AG10803 (cell line): ENCODE measurements at places on chromosomes 7 and 10.

DNA sequence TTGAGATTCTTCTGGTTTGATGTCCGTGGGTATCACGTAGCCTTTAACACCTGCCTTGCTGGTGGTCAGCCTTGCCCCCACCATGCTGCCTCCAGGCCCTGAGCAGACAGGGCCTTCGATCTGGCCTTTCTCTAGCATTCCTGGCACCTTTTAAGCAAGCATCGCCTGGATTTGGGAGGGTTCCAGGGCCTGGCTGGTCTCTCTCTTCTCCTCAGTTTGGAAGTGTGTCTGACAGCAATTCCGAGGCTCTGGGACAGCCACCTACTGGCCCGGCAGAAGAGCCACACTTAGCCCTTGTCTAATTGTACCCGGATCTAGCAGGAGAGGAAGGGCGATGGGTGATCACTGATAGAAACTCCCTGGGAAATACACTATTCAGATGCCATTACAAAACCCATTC lies 441.3 kb upstream of the MKI67 start:
- DNase-seq: no peak

- DNase-seq: no peak
Observed at GRCh38 chr10:71472466-71472865, 75.7 kb downstream of the CDH23 start.

GRCh38 chr10:48554246-48554645 lies 50.6 kb downstream of the ARHGAP22 start:
- DNase-seq: no peak

- DNase-seq: peak; percentile 99
Observed at GRCh38 chr7:155205368-155206317, 92.0 kb upstream of the INSIG1 start.

GRCh38 chr10:117264782-117265181 lies 23.9 kb downstream of the SLC18A2 start:
- DNase-seq: no peak

DNA sequence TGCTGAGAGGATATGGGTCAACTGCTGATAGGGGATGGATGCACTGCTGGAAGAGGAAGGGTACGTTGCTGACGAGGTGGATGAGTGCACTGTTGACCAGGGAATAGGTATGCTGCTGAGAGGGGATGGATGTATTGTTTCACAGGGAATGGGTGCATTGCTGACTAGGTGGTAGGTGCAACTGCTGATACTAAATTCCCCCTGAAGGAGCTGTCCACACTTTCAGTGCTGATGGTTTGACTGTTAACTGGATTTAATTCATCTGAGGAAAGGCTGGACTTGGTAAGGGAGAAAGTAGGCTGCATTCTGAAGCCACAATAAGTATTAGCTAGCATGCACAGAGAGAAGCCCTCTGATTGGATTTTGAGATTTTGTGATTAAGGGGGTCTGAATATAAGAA lies 1196.8 kb upstream of the PHF14 start:
- no peak for DNase-seq

DNA sequence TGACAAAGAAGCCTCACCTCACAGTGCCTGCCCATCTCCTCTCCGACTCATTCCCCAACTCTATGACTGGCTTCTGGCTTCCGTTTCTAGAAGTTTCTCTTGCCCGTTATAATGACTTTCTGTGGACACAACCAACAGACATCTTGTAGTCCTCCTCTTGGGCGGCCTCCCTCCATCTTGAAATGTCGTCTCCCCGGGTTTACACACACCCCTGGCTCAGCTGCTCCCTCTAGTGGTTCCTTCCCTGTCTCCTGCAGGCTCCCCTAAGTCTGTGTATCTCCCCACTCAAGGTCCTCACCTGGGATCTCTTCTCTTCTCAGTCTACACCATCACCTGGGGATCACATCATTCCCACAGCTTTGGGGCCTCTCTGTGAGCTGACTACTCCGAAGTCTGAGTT lies 123.4 kb upstream of the NEBL start:
- DNase-seq: no peak

DNA sequence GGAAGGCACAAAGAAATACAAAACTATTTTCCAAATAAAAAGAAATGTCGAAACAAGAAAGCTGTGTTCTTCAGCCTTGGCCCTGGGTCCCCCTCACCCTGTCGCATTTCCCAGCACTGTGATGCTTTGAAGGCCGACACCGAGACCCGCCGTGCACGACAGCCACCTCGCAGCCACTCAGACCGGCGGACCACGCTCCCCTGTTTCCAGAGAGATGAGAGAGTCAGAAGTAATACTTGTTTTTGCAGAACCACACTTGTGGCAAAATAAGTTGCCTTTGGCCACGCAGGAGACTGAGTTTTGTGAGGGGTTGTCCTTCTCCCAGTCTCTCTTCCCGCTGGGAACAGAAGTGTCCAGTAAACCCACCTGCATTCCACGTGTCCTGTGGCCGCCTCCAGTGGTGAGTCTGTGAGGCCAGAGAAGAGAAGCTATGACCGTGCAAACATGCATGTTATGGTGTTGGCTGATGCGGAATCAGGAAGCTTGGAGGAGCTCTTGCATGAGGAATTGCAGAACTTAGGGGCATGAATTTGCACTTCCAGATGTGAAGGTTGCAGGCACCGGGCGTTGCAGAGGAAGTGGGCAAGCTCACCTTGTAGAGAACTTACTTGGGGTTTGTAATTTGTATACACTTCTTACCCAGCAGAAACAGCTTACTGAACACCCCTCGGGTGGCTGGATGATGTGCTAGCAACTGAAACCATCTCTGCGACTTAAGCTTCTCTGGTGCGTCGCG lies 194.5 kb downstream of the EBF3 start:
- DNase-seq: no peak

- DNase-seq: no peak
Observed at GRCh38 chr10:130167707-130168106, 31.5 kb downstream of the GLRX3 start.

GRCh38 chr10:117889664-117890063 lies 157.1 kb downstream of the RAB11FIP2 start:
- no peak for DNase-seq

GRCh38 chr7:79245623-79246249 lies 207.7 kb downstream of the MAGI2 start:
- DNase-seq: no peak

- DNase-seq: peak; percentile 99
Observed at GRCh38 chr10:17001961-17002749, 127.5 kb downstream of the CUBN start.

DNA sequence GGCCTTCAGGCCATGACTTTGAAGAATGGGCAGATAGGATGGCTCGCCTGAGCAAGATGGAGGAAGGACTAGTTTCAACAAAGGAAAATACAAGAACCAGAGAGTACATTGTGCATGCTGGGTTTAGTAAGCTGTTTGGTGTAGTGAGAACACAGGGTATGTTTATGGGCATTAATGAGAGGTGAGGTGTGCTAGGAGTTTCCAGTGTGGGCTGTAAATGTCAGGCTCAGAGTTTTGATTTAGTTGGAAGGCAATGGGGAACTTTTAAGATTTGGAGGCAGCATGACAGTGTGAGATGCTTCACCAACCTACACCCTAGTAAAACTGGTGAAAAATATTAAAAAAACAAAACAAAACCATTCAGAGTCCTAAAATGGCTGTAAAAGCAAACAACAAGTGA lies 13.3 kb downstream of the IGFBP1 start:
- DNase-seq: no peak

DNA sequence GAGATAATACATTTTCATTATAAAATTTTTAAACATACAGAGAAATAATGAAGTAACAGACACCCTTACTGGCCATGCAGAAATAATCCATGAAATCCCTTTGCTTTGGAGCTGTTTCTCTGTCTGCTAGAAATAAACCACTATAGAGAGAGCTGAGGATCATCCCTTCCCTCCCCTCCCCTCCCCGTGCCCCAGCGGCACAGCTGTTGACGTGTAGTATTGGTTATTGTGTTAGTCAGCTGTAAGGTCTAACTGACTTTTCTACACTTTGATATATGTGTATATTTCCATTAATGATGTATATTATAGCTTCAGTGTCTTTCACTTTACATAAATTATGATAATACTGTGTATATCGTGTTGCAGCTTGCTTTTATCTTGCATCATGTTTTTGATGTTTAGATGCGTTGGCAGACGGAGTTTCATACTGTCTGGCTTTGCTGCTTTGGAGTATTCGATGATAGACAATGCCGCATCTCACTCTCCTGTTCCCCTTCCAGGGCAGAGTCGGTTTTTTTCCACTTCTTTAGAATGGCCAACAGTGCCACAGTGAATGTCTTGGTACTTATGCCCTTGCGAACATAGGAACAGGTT lies 27.4 kb upstream of the GRID1 start:
- DNase-seq: no peak

GRCh38 chr10:107728807-107729206 lies 564.3 kb upstream of the SORCS1 start:
- no peak for DNase-seq

DNA sequence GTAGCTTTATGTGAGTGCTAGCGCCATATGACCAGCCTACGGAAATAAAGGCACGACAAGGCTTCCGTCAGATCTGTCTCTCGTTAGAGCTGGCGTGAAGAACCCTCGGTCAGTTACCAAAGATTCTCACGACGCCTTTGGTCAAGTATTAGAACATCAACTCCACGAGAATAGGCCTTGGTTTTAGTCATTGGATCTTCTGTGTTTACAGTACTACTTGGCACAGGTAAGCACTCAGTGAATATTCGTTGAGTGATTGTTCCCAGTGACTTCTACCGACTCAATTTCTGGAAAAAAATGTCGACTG lies 316 bp downstream of the RBM48 start:
- DNase-seq: no peak

GRCh38 chr7:14807507-14807906 lies 95.0 kb downstream of the DGKB start:
- DNase-seq: no peak

DNA sequence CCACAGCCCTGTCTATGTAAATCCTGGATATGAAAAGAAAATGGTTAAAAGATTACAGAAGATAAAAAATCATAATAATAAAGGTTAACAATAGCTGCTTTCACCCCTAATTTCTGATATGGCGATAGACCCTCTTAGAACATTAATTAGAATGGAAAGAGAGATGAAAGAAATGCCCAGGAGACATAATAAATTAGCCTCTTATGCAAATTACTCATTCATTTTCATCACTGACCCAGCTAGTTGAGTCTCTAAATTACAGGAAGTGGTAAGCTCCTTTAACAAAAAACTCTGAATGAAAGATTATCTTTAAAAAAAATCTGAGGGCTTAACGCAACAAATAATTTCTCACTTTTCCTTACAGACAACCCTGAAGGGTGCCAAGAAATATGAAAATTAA lies 12.4 kb downstream of the GFRA1 start:
- DNase-seq: no peak

- no peak for DNase-seq
Observed at GRCh38 chr7:120838281-120838682, 19.7 kb downstream of the TSPAN12 start.

- DNase-seq: no peak
Observed at GRCh38 chr7:157719705-157720655, 383.2 kb downstream of the DNAJB6 start.

GRCh38 chr10:17689137-17689536 lies 45.2 kb downstream of the STAM start:
- DNase-seq: no peak

DNA sequence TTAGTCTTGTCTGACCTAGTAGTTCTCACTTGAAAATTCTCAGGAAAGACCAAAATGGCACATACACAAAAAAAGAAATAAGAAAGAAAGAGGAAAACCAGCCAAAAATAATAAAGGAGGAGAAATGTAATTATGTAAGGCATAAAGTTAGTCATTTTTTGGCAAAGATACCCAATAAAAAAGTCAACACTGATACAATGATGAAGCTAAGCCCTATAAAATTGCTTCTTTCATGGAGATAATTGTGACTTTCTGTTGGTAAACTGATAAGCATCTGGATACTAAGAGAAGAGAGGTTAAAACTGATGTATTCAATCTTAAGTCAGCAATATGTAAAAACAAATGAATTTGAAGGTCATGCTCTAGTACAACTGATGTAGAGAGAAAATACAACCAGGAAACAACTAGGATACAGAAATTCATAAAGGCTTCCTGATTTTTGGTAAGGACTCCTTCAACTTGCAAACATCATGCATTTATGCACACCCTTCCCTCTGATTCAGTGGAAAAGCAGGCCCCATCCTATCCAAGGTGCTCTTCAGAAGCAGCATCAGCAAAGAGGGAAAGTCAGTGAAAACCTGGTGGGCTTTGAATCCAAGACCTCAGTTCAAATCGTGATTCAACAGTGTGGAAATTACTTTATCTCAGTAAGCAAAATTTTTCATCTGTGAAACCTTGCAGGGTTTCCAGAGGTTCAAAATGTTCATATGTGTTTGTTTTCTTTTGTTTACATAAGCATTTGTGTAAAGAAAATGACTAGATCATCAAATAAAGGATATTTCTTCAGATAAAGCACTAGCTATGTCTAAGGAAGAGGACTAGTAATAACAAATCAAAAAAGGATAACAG lies 32.6 kb downstream of the IMMP2L start:
- DNase-seq: no peak
